ENCODE measurements at places on chromosomes 1 and 21. TPM values are rescaled to one million over a fixed set of nuclear protein-coding genes. Genes with fewer than 3 reads are reported as not detected.

TMEM240 gene
- 1.1 TPM for total RNA-seq

TMEM82 gene
- total RNA-seq: not detected

AUNIP gene
- 0.60 TPM for total RNA-seq

- no peak for DNase-seq
Observed at GRCh38 chr21:26759731-26760130, 85.5 kb downstream of the ADAMTS1 start.

- no peak for DNase-seq
Observed at GRCh38 chr1:159827549-159827948, 876 bp downstream of the SLAMF8 start.

- DNase-seq: no peak
Observed at GRCh38 chr1:160708118-160708517, 3.5 kb downstream of the CD48 start.

DNA sequence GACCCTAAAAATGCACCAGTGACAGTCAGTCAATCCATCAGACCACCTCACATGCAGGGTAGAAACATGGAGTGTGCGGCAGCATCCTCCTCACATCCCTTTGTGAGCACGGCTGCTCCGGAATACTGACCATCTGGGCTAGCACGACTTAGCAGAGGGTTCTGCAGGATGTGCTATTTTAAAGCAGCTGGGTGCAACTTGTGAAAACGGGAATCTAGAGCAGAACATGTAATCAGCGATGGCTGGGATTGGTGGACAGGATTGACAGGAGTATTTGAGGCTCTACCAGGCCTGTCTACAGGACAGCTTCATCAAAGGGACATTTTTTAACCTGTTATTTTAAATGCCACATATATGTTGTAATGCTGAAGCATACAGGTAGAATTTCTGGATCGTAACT, 16.8 kb upstream of the PLEKHM2 start:
- DNase-seq: no peak

GRCh38 chr1:247411621-247412327, 4.2 kb upstream of the NLRP3 start:
- DNase-seq: no peak
